ENCODE measurements at places on chromosomes 11 and 22.

DNA sequence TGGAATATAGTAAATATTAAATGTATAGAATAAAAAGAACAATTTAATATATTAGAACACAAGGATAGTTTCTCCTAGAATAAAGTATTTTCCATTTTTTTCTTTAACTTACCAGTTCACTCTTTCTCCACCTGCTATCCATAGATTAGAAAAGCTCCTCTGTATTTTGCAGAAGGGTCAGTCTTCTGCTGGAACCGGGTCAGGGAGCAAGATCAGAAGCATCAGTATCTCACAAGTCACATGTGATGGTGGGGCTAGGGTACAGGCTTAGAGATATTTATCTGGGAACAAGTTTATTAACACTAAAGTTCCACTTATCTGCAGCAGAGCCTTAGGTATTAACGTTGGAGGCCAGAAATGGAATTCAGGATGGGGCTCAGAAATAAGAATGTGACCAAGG is 17.3 kb upstream of the OR52A1 start:
- no peak for DNase-seq

DNA sequence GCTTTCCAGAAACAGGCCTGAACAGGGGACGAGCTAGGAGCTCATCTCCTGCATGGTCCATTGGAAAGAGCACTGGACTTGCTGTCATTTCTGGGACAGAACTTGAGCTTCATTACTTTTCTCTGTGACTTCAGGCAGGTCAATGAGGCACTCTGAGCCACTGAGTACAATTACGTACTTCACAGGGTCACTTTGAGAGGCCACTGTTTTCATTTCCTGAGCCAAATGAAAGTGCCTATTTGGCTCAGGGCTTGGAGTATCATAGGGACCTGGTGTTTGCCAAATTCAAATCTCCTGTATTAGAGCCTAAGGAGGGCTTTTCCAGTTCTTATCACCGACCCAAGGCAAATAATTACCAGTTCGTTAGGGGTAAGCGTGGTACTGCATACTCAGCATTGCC is 319.3 kb downstream of the CADM1 start:
- no peak for DNase-seq

DNA sequence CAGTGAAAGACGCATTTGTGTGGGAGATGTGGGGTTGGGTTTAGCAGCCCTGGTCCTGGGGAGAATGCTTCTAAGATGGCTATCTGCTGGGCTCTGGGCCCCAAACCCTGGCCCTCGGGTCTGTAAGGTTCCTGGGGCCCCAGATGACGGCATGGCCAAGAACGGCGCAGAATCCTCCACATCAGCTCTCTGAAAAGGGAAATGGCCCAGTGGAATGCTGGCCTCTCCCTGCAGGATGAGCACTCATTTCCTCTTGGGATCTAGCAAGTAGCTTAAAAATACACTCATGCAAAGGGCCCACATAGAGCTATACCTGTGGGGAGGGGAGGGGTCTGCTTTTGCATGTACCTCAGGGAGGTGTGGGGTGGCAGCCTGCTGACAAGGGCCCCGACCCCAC is 37.5 kb upstream of the LINC01488 start:
- DNase-seq = no peak

DNA sequence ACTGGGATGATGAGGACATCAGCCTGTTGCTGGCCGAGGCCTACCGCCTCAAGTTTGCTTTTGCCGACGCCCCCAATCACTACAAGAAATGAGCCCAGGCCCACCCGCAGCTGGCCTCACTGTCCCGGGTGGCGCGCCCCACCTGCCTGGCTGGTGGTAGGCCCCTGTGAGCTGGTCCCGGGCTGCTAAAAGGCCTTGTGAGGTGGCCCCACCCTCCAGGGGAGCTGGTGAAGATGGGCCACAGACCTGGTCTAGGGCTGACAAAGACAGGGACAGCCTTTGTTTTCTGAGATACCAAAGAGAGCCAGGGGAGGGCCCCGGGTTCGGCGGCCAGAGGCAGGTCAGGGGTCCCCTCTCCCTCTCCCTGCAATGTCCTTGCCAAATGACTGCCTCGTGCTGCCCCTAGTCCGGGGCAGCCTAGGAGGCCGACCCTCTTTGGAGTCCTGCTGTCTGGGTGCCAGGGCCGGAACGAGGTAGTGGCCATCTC is 411.1 kb downstream of the TBC1D22A start:
- DNase-seq = no peak

DNA sequence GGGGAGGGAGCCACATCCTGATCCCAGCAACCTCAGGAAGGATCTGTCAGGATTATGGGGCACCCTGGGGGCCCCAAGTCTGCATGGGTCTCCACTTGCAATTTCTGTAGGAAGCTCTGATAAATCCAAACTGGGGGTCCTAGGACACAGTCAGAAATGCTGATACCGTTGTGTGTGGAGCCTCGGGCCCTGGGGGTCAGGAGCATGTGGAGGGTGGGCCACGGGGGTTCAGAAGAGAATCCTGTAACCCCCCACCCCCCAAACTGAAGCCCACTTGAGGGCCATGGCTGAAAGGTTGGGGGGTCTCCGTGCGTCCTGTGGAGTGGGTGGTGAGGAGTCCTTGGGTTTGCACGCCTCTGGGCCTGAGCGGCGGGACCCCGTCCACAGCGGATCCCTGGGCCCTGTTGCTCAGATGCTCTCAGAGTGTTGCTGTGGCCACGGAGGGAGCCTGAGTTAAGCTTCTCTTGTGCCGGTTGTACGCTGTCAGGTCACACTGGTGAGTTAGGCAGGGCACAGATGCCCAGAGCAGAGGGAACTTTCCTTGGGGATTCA is 72.2 kb downstream of the LRP5 start:
- DNase-seq = no peak

- no peak for DNase-seq
These were observed 108.5 kb upstream of the SORL1-AS1 start for GRCh38 chr11:121561240-121561639.

- DNase-seq = no peak
These were observed 7.8 kb upstream of the GTSE1 start for GRCh38 chr22:46288846-46289243.

DNA sequence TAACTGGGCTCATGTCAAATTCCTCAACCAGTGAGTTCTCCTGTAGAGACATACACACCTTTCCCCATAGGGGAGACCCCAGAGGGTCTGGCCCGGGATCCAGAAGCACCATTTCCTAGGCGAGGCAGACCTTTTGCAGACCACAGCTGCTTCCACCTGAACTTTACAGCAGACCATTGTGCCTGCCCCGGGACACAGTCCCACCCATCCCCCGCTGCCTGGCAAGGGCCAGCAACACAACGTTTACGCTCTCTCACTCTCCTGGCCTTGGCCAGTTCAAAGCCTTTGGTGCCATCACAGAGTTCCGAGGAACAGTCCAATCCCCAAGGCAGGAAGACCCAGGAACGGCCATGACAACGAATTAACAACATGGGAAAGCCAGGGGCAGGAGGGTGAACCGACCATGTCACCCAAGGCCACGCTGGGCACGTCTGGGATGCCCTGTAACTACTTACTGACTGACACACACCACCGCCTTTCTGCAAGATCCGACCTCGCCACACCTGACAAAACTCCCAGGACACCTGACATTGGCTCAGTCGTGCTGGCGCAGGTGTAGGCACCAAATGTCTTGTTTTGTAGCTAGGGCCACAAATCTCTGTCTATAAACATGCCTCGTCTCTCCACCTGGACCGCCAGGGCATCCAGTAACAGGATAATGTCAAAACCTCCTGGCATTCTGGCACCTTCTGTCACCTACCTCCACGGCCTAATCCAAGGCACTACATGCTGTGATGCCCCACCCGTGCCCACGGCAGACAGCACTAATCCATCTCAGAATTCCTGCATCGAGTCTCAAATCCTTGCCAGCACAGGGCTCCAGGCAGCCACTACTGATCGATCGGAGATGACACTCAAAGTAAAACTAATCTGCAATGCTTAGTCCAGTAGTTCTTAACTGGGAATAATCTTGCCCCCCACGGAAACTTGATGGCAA is 51.3 kb downstream of the MYH9 start:
- no peak for DNase-seq

- DNase-seq = no peak
These were observed 11.2 kb upstream of the SF1 start for GRCh38 chr11:64789331-64790204.

GRCh38 chr11:134474942-134475341 is 62.9 kb upstream of the B3GAT1 start:
- DNase-seq = no peak

GRCh38 chr11:47276923-47277322 is 7.0 kb downstream of the MADD start:
- DNase-seq = no peak

DNA sequence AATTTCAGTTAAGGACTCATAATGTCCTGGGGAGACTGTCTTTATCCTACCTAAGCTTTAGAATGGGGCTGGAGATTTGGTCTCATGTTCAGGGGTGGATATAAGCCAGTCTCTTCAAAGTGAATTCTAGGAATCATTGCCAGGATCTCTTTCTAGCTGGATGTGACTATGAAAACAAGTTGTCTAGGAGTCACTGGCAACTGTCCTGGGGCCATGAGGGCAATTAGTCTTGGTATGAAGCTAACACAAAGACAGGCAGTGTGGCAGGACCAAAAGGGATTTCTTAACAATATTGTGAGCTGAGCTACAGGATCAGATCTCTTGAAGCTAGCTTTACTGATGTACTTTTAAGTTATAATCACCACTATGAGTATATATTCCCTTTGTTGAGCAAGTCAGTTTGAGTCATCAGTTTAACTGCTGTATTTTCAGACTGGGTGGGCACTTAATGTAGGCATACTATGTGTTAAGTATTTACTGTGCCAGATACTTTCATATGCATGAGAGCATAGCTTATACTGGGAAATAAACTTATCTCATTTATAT is 390.0 kb upstream of the CCDC90B start:
- DNase-seq = no peak

GRCh38 chr11:9265211-9266131 is at the start of gene DENND5A:
DENND5A (minus strand) TSS chr11:9265350; CDS start chr11:9265069, 281 bp downstream.
- DNase-seq = peak; percentile 84

DNA sequence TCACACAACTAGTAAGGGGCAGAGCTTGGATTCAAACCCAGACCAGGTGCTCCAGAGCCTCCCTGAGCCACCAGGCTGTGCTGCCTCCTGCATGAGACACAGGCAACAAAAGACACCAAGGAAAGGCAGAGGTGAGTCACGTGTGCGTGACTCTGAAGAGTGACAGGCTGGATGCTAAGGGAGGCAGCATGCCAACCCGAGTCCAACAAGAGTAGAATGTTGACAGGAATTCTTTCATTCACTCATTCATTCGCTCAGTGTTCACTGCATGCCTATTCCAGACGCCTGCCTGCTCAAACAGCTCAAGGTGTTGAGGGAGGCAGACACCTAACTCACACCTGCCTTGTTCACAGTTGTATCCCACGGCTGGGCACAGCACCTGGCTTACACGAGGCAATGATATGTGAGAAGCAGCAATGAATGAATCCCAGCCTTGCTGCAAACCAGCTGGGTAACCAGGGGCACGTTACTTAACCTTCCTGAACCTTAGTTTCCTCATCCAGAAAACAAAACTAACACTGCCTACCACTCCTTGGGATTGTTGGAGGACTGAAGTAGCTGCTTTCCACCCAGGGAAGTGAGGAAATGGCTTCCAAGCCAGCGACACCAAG is 73.8 kb upstream of the ARFGAP3 start:
- DNase-seq = no peak

DNA sequence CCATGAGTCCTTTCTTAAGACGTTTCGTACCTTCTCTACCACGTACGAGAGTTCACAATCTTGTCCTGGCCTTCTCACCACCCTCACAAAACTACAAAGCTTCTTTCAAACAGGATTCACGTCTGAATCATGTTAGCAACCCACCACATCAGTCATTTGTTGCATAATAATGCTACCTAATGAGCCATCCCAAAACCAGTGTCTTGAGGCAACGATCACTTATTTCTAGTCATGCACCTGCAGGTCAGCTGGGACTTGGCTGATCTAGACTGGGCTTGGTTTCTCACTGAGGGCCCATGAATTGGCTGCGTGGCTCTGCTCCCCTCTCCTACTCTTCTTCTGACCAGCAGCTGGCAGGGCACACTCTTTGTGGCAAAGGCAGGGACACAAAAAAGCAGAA is 28.3 kb downstream of the LARGE1 start:
- no peak for DNase-seq

GRCh38 chr11:45025716-45026492 is 75.2 kb upstream of the TP53I11 start:
- no peak for DNase-seq

DNA sequence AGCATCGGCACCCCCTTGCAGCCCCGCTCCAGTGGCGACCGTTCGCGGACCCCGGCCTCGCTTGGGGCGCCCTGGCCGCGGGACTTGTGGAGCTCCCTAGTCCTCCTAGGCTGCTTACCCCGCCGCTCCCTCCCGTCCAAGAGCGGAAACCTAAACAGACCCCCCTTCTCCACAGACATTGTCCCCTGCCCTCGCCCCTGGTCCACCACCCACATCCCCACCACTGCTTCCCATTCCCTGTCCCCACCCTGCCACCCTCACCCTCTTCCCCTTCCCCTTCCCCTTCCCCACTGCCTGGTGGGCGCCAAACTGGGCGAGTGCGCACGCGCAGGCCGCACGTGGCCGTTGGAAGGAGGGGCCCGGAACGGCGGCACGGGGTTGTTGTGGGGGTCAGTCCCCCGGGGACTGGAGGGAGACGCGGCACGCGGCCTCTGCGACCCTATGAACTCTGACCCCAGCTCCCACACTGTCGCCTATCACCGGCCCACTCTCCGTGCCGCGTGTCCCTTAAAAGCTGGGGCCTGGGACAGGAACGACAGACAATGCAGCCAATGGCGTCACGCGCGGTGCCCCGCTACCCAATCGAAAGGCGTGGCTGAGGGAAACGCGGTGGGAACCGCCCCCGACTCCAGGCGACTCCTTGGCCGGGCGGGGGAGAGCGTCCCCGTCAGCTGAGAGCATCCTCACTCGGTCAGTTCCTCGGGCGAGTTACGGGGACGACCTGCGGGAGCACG is at the start of gene SNX32:
SNX32 (plus strand) TSS at position 667 of the 734 bp plus-strand sequence. CDS start 103 bp downstream, outside the sequence.
- no peak for DNase-seq

- no peak for DNase-seq
These were observed 5.2 kb upstream of the C22orf42 start for GRCh38 chr22:32164075-32164860.

GRCh38 chr11:40514124-40514523 is 945.3 kb downstream of the LRRC4C start:
- no peak for DNase-seq

GRCh38 chr11:65425971-65426838 is 3.6 kb downstream of the NEAT1 start:
- DNase-seq = peak; percentile 83

DNA sequence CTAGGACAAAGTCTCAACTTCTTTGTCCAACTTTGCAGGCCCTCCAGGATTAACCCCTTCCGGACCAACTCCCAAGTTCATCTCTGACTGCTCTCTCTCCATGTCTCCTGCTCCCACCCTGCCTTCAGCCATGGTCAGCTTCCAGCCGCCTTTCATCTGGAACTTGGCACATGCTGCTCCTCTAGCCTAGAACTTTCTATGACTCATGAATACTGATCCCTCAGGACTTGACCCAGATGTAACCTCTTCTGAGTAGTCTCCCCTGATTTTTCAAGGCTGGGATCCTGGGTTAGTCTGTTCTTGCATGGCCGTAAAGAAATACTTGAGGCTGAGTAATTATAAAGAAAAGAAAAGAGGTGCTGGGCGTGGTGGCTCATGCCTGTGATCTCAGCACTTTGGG is 5.2 kb upstream of the SLC15A3 start:
- no peak for DNase-seq

- DNase-seq = no peak
These were observed 53.0 kb upstream of the RDX start for GRCh38 chr11:110349138-110349996.

- DNase-seq = no peak
These were observed 35.3 kb upstream of the FCHSD2 start for GRCh38 chr11:73177380-73177777.

GRCh38 chr11:72520815-72521214 is 86.5 kb upstream of the CLPB start:
- DNase-seq = no peak
